ENCODE measurements at places on chromosomes 13 and 19. TPM values are rescaled to one million over a fixed set of nuclear protein-coding genes. Genes with fewer than 3 reads are reported as not detected.

GRCh38 chr13:95136638-95137037 is 164.6 kb downstream of the ABCC4 start:
- DNase-seq, result no peak

DNA sequence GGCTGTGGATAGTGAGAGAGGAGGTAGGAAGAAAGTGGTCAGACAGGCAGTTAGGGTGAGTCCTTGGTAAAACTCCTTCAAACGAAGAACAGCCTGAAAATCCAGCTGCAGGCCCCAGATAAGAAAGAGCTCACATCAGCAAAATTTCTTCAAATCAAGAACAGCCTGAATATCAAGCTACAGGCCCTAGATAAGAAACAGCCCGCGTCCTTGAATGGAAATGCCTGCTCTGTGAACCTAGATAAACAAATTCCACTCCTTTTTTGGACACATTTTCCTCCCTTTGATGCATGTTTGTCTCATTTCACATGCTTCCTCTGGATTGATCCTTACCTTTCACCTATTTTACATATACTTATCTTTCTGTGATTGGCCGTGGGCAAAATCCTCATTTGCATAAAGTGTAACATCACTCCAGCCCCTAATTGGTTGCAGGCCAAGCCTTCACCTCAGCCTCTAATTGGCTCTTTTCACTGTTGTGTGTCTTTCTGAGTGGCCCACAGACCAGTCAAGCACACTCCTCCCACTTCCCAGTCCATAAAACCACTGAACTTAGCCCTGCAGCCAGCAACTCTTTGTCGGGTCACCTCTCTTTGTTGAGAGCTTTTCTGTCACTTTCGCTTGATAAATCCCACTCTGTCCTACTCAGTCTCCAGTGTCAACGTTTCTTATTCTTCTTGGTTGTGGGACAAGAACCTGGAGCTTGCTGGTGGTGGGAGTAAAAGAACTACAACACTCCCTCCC is 6.0 kb upstream of the SULT2A1 start:
- DNase-seq, result no peak

DNA sequence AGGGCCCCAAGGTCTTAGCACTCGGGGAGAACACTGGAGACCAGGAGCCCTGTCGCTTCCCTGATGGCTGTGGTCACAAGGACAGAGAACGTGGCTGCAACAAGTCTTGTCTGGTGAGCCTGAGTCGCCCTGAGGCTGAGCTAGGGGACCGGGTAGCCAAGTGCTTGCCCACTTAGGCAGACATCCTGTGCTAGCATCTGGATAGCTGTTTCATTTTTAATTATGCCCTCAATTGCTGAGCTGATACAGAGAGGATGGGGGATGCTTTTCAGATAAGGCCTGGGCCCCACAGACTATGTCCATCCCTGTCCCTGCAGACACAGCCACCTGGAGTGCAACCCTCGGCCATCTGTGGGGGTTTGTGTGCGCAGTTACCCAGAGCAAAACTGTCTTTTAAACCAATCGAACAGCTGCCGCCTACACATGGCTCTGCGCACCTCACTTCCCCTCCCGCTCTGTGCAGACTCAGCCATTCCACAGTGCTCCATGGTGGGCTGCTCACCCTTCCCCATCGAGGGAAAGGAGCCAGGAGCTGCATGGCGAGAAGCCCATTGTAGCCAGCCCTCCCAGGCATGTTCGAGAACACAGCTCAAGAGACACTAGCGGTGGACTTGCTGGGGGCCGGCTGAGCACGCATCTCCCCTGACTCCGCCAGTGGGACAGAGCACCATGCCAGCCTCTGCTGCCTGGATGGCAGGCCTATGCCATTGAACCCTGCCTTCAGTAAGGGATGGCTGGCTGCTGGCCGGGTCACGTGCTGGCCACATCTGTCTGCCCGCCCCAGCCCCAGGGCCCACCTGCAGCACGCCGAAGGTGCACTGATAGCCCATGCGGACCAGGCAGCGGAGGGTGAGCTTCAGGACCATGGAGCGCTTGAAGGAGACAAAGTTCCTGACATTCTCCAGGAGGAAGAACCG is 19.4 kb upstream of the EIF3G start:
- no peak for DNase-seq

DNA sequence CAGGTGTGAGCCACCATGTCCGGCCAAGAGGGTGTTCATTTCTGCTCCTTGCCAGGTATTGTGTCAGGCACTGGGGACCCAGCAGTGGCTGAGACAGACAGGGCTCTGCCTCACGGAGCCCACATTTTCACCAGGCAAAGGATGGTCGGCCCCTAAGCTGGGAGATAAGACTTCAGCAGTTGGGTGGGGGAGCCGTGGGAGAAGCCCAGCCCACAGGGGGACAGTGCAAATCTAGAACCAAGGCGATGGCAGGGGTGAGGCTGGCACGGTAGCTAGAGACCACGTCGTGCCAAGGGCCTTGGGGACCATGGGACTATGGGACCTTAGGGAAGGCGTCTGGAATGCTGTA is 8.3 kb downstream of the LSR start:
- DNase-seq, result no peak

DNA sequence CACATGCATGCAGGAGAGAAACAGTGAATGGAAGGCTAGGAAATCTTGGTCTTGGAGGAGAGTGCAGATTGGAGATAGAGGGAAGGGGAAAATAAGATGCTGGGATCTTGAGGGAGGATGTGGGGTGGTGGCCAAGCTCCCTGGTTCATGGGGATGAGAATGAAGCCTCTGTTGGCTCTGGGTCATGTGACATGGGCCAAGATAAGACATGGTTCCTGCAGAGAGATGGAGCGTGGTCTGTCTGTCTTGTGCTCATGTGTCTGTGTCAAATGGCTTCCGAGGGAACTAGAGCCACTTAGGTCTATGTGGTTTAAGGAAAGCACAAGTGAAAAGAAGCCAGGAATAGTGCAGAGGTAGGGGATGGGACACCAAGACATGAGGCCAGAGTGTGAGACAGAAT is 30.8 kb upstream of the FFAR2 start:
- no peak for DNase-seq

DNA sequence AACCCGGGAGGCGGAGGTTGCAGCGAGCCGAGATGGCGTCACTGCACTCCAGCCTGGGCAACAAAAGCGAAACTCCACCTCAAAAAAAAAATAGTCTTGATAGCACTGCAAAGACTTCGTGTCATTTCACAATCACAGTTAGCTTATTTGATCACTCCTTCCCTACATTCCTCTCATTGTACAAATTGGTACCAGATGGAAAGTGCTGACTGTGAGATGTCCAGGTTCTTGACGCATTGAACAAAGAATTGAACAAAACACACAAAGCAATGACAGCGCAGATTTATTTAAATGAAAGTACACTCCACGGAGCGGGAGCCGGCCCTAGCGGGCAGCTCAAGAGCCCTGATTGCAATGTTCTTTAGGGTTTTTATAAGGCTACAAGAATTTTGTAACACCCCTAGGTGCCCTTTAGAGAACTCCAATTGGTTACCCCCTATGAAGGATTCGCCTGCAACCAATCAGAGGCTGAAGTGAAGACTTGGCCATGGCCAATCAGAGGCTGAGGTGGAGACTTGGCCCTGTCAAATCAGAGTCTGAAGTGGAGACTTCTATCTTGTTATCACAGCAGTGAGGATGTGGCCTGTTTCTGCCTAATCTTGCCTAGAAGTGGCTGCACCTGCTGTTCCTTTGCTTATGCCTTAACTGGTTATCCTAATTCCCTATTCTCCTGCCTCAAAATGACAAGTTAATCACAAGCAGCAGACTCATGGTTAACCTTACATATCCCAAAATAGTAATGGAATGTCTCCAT is 16.7 kb downstream of the ZNF556 start:
- DNase-seq, result no peak

GRCh38 chr13:112693831-112694497 is 4.1 kb downstream of the ATP11A start:
- DNase-seq, result no peak

DNA sequence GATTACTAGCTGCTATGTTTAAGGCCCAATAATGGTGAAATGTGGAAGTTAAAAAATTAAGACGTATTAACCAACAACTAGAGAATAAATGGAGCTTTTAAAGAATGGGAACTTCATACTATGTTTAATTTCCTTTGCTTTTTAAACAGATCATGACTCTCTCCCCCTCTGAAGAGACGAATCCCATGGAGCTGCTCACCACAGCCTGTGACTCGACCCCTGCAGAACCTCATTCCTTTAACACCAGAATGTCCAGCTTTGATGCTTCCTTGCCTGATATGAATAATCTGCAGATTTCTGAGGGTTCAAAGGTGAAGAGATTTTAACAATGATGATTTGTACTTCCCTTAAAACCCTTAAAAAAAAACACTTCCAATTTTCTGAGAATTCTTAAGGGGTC is 53.0 kb downstream of the ZAR1L start:
- peak; percentile 32 for DNase-seq

KCNK6 gene
- 0.94 TPM for total RNA-seq
